ENCODE measurements at places on chromosomes 3 and 15.

- no peak for DNase-seq
These were observed 5.6 kb downstream of the TIGIT start for GRCh38 chr3:114299421-114299820.

DNA sequence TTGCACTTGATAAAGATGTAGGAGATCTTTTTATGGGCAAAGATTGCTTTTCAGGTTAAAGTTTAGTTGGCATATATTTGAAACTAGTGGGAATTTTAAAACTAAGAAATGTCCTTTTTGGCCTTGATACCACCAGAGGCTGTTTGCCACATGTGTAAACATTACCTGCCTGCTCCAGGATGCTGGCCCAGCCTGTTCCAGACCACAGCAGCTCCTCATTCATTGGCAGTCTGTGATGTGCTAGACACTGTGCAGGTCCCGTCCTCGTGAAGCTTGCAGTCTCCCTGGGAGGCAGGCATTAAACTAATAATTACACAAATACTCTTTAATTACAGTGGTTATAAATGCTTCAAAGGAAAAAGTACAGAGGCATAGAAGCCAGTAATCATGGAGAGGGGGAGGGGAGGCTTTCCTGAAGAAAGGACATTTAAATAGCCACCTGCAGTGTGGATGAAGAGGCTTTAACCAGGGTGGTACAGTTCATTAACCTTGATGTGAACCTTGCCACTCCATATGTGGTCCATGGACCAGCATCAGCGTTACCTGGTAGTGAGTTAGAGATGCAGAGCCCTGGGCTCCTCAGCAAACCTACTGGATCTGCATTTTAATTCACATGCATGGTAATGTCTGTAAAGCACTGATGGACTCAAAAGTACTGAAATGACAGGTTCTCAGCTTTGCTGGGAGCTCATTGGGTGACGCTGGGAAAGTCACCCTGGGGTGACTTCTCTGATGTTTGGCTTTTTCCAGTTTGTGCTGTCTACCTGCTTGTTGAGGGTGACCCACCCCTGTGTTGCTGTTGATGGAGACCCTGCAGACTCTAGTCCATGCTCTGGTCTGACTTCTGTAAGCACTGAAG, 5.3 kb downstream of the ZNF710 start:
- no peak for DNase-seq

- DNase-seq: peak; percentile 59
These were observed 5.1 kb downstream of the RBP1 start for GRCh38 chr3:139534455-139534812.

- DNase-seq: no peak
These were observed 434.4 kb downstream of the RAP2B start for GRCh38 chr3:153596401-153596800.

- DNase-seq: no peak
These were observed 105.5 kb downstream of the PYDC2 start for GRCh38 chr3:191566469-191566868.

DNA sequence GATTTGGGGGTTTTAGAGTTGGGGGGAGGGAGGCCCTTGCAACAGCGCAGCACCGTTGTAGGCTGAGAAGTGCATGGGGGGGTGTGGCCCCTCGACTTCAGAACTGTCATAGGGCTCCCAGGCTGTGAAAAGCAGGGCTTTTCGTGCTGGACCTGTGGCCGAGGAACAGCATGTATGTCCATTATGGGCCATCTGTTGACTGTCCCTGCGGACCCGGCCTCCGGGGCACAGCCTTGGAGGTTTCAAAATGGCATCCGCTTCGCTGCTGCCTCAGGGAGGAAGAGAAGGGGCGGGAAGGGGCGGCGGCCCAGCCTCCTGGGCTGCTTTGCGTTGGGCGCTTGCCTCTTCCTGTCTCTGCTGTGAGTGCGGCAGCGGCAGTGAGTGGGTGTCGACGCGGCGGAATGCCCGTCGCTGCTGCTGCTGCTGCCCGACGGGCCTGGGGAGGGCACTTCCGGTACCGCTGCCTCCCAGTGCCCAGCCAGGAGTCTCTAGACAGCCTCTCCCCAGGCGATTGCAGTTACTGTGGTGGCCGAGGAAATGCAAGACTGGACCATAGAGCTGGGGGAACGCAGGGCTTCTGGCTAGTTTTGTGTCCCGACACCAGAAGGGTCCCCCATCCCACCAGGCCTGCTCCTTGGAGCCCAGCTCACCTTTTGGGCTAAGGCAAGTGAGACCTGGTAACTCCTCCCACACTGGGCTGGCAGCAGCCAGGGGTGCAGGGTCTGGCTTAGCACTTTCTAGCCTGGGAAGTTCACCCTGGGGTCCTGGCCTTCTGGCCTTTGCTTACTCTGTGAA, 1.9 kb downstream of the GNAI2 start:
- DNase-seq: peak; percentile 67

GRCh38 chr3:122572940-122573412, 4.5 kb upstream of the PARP15 start:
- no peak for DNase-seq

- no peak for DNase-seq
These were observed 16.5 kb downstream of the CYFIP1 start for GRCh38 chr15:22963641-22964040.

DNA sequence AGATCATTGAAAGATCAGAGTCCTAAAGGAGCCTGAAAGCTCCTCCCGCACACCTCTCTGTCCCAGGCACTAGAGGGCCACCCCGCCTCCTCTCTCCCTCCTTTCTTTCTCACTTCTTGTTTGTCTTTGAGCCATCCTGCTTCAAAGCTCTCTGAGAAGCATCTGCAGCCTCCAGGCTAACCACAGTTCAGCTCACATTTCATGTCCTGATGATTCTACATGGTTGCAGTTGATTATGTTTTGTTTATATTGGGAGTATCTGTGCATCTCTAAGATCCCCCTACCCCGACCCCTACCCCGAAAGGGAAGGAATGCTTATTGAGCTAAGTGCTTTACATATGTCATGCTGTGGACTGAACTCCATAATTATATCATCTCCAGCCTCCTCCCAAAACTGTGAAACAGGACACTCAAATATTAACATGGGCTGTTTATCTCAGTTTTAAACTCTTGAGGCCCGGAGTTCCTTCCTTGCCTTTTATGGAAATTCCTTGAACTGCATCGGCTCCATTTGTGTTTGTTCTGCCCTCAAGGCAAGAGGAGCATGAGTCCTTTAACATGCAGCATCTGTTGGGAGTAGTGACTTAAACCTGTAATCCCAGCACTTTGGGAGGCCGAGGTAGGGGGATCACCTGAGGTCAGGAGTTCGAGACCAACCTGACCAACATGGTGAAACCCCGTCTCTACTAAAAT, 30.9 kb downstream of the MGLL start:
- peak; percentile 67 for DNase-seq

DNA sequence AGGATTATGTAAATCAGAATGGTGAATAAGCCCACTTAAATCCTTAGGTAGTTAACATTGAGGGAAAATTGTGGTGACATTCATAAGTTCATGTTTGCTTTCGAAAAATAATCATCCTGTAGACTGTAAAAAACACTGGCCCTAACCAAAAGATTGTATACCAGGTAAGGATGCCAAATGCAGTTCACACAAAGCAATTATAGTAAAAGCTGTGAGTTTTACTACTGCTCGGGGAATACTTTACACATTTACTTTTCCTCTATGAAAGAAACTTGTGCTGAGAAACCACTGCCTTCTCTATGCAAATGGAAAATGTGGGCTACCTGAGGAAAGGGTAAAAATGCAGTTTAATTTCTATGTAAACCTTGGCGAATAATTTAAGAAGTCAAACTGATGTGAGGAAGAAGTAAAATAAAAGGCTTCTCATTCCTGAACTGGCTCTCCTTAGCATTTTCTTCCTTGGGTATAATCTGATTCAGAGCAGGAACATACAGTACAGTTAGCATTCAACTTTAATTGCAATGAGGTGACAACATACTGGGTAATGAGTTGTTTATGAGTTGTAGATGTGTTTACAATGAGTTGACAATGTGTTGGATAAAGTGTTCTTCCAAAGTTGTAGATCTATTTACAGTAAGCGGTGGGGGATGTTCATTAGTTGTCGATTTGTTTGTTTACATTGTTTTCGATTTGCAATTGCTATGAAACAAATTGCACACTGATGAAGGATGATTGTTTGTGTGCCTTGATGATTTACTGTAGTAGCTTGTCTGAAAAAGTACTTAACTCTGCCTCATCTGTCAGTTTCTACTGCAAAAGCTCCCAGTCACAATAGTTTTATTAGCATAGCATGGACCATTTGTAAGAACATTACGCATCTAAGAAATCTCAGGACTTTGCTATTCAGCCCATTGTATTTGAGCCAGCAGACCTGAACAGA, 453.0 kb upstream of the DPH6 start:
- no peak for DNase-seq

- no peak for DNase-seq
These were observed 48.2 kb downstream of the MAP3K13 start for GRCh38 chr3:185411133-185411532.

GRCh38 chr3:193620650-193621049, 27.6 kb downstream of the OPA1 start:
- no peak for DNase-seq

DNA sequence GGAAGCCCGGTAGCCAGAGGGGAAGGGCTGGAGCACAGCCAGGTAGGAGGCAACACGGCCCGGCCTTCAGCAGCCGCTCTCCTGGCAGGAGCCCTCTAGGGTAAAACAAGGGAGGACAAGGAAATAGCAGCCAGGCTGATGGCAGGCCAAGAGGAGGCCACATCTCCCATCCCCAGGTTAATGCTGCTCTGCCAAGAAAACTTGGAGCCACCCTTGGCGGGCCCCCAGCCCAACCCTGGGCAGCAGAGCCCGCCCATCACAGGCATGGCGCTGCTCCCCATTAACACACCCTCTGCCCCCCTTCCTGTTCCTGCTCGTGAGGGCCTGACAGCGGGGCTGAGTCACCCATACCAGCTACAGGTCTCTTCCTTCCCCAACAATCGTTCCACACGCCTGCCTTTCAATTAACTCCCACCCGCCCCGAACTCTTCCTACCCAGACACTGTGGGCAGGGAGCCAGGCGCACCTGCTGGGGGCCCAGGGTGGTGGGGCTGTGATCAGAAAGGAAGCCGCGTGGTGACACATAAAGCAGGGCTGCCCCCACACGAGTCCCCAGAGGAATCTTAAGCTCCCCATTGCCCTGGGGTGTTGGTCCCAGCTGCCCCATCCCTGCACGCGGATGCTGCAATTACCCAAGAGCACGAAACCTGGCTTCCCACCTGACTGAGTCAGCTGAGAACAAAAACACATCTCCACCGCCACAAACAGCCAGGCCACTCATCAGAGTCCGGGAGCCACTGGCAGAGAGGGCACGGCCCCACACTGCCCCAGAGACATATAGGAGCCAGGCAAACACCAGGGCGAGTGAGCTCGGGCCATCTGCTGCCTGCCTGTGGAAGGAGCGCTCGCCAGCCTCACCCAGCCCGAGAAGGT, at the start of gene C15orf62:
C15orf62 (plus strand) TSS at position 707 of the 873 bp plus-strand sequence. CDS start 516 bp downstream, outside the sequence.
- no peak for DNase-seq

GRCh38 chr3:152269056-152269830, 514 bp downstream of the MBNL1 start:
- peak; percentile 84 for DNase-seq

- DNase-seq: no peak
These were observed at the start of gene WNT7A for GRCh38 chr3:13879946-13880810. WNT7A (minus strand) TSS chr3:13880071; CDS start chr3:13879816, 255 bp downstream.

DNA sequence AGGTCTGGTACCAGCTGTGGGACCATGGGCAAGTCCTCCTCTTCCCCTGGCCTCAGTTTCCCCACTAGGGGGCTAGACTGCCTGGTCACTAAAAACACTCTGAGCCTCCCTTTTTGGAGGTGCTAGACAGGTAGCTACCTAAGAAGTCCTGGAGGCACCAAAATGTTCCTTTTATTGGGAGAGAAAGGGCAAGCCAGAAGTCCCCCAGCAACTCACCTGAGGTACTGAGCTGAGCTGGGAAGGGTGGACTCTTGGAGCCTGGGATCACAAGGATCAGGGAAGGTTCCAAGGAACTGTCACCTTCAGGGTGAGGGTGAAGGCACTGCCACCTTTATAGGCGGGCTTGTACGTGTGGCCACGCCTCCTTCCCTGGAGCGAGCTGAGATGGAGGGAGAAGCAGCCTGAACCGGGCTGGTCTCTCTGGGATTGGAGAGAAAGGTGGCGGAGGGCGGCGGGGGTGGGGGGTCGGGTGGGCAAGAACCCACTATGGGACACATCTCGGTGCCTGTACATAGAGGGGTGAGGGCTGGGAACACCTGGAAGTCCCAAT, at the start of gene CYP1A1:
CYP1A1 (minus strand) TSS at position 304 of the 550 bp plus-strand sequence. CDS start 2,431 bp downstream, outside the sequence.
- no peak for DNase-seq

GRCh38 chr15:67195305-67195704, 59.2 kb downstream of the AAGAB start:
- DNase-seq: no peak

DNA sequence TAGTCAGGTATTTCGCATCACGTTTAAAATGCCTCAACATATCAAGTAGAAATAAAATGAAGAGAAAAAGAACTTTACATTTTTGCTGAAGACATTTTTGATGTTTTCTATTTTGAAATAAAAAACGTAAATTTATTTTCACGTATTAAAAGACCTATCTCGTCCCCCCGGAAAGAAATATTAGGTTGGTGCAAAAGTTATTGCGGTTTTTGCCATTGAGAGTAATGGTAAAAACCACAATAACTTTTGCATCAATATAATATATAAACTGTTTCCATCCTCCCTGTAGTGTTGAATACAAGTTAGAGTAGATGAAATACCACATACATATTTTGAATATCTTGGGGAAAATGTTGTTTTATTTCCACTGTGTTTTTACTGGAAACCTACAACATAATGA, 11.2 kb upstream of the ANO10 start:
- DNase-seq: no peak

- DNase-seq: no peak
These were observed 16.9 kb upstream of the FAM81A start for GRCh38 chr15:59420986-59421618.

GRCh38 chr3:112459750-112460149, 39.5 kb downstream of the BTLA start:
- DNase-seq: no peak

DNA sequence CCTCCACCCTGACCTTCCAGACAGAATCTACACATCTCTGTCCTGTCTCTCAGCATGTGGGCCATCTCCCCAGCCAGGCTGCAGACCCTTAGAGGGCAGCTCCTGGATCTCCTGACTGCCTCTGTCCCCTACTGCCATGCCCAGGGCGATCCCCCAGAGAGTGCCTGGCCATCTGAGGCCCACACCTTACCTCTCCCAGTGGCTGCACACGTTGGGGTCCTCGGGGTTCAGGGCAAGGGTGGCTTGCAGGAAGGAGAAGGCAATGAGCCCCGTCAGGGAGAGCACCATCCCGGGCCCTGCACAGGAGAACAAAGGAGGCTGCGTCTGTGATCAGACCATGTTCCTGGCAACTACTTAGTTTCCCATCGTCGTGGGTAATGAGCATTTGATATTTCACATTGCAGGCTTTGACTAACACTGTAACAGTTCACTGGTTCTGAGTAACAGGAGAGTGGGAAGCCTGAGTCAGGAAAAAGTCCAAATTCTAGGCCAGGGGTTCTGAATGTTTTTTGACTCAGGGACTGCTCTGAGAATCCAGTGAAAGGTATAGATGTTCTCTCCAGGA, 125.4 kb downstream of the MEGF11 start:
- DNase-seq: no peak

- no peak for DNase-seq
These were observed 5.5 kb upstream of the BMF start for GRCh38 chr15:40114218-40114617.

All from amniotic stem cell (primary cell).